GM03348 (cell line): ENCODE measurements at places on chromosomes 3 and 15.

GRCh38 chr3:152236716-152237115 is 32.0 kb upstream of the MBNL1 start:
- no peak for DNase-seq

GRCh38 chr15:51613951-51614350 is 8.6 kb downstream of the DMXL2 start:
- DNase-seq = no peak

- no peak for DNase-seq
Measured at GRCh38 chr15:52505151-52505550, 23.5 kb downstream of the MYO5A start.

DNA sequence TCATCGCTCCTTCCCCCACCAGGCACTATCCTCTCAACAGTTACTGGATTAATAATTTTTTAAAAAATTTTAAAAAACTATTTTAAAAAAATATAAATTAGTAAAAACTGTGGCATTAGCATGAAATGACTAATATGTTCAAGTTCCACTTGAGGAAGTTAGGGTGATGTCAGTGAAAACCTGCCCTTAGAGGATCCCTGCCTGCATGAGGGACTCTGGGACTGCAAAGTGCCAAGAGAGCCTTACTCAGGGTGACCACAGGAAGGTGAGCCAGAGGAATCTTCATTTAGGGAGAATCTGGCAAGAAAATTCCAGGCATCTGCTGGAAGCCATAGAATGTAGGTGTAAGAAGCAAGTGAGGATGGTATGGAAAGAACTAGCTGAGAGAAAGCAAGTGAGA is 157.7 kb upstream of the BCL6 start:
- no peak for DNase-seq

DNA sequence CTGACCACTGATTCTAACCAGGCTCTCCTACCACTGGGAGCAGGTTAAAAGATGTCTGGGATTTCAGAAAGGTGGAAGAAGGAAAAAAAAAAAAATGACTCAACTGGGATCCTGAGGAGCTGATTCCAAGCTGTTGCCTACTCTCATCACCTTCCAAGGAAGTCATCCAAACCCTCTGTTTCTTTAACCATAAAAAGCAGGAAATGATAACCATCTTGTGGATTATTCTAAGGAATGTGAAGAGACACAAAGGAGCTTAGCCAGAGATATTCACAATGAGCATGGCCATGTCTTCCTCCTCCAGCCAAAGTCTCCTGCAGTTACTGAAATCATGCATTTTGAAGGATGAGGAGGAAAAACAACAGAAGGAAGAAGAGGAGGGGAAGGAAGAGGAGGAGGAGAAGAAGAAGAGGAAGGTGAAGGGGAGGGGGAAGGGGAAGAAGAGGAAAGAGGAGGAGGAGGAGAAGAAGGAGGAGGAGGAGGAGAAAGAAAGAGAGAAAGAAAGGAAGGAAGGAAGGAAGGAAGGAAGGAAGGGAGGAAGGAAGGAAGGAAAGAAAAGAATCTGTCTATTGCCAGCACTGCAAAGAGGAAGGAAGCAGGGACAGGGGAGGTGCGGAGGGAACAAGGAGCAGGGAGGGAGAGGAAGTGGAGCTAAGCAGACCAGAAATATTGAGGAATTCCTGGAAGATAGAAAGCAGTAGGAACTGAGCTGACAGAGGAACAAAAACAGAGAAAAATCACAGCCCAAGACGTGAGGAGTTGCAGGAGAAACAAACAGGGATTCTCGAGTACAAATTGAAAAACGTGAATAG is 229.2 kb downstream of the UACA start:
- peak; percentile 35 for DNase-seq

- no peak for DNase-seq
Measured at GRCh38 chr3:195796795-195797194, 14.9 kb downstream of the MUC4 start.

DNA sequence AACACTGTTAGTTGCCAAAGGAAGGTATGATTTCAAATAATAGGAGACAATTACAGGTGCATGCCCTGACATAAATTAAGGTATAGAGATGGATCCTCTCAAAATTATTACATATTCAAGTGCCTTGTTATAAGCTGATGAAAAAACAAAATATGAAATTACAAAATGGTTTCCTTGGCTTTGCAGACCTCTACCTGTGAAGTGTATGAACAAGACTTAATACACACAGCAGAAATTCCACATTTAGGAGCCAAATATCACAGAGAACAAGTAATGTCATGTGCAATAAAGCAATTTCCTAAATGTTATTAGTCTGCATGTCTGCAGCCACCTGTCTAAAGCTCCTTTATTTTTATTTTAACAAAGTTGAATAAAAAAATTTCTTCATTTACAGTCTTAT is 151.5 kb downstream of the ALCAM start:
- no peak for DNase-seq

DNA sequence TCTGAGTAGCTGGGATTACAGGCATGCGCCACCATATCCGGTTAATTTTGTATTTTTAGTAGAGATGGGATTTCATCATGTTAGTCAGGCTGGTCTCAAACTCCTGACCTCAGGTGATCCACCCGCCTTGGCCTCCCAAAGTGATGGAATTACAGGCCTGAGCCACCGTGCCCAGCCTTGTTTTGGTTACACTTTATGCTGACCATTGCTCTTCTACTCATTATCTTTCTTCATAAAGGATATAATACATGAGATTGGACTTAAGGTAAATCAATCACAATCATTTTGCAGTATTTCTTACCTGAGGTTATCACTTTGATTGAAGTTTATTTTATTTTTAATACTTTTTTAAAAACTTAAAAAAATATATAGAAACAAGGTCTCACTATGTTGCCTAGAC is 2.2 kb upstream of the LEO1 start:
- DNase-seq = no peak
